Bronchial smooth muscle cell (primary cell): ENCODE measurements at places on chromosomes 4 and X. TPM values are rescaled to one million over a fixed set of nuclear protein-coding genes. Genes with fewer than 3 reads are reported as not detected.

ARSD gene
- 17.2 and 18.3 TPM in 2 replicates for total RNA-seq

PNMA6A gene
- 1.4 and 2.1 TPM in 2 replicates for total RNA-seq

FBXW7 gene
- 62.9 and 150 TPM in 2 replicates for total RNA-seq

ATRX gene
- 77.3 and 99.8 TPM in 2 replicates for total RNA-seq

DCAF4L1 gene
- under 0.01 TPM in 1 of 2 replicates, not detected in the other for total RNA-seq

VCX gene
- total RNA-seq, result not detected in 2 replicates

HS6ST2 gene
- not detected in 2 replicates for total RNA-seq

CPE gene
- total RNA-seq, result 3.9 and 4.3 TPM in 2 replicates

ING2 gene
- 8.8 and 11.6 TPM in 2 replicates for total RNA-seq

EFNB1 gene
- total RNA-seq, result 10.4 and 11.8 TPM in 2 replicates

MXRA5 gene
- total RNA-seq, result 11.3 and 57.4 TPM in 2 replicates

RHOXF1 gene
- total RNA-seq, result not detected in 2 replicates

CSAG1 gene
- not detected in 2 replicates for total RNA-seq

FAT1 gene
- 121 and 186 TPM in 2 replicates for total RNA-seq

TLR10 gene
- not detected in 2 replicates for total RNA-seq

F9 gene
- not detected in 2 replicates for total RNA-seq

ARSJ gene
- 14.7 and 17.0 TPM in 2 replicates for total RNA-seq

SMIM43 gene
- 5.1 and 14.8 TPM in 2 replicates for total RNA-seq

ETNPPL gene
- not detected in 2 replicates for total RNA-seq

DDX3X gene
- total RNA-seq, result 170 and 242 TPM in 2 replicates

TMPRSS11B gene
- not detected in 2 replicates for total RNA-seq

ASB9 gene
- 0.09 and 1.4 TPM in 2 replicates for total RNA-seq

TRIM60 gene
- not detected in 2 replicates for total RNA-seq

LPAR4 gene
- total RNA-seq, result 0.16 and 0.34 TPM in 2 replicates

ADRA2C gene
- 0.09 and 0.16 TPM in 2 replicates for total RNA-seq

HSD17B13 gene
- total RNA-seq, result under 0.01 and 0.16 TPM in 2 replicates

BEX5 gene
- not detected in 2 replicates for total RNA-seq

TMPRSS11D gene
- total RNA-seq, result under 0.01 TPM in 2 replicates

VGLL1 gene
- not detected in 2 replicates for total RNA-seq

GABRG1 gene
- total RNA-seq, result not detected in 2 replicates

GAGE1 gene
- not detected in 2 replicates for total RNA-seq

NDNF gene
- total RNA-seq, result 0.09 and 0.32 TPM in 2 replicates

PCDH18 gene
- total RNA-seq, result 387 and 423 TPM in 2 replicates

RTL9 gene
- under 0.01 TPM in 2 replicates for total RNA-seq

SLC7A11 gene
- total RNA-seq, result 37.5 and 75.0 TPM in 2 replicates

GLRA3 gene
- total RNA-seq, result not detected in 2 replicates

RBMXL3 gene
- total RNA-seq, result not detected in 2 replicates

SLC9B1 gene
- total RNA-seq, result 1.1 and 2.2 TPM in 2 replicates
